Ecto neural progenitor cell (in vitro differentiated cells): ENCODE measurements at places on chromosomes 2 and 18.

DNA sequence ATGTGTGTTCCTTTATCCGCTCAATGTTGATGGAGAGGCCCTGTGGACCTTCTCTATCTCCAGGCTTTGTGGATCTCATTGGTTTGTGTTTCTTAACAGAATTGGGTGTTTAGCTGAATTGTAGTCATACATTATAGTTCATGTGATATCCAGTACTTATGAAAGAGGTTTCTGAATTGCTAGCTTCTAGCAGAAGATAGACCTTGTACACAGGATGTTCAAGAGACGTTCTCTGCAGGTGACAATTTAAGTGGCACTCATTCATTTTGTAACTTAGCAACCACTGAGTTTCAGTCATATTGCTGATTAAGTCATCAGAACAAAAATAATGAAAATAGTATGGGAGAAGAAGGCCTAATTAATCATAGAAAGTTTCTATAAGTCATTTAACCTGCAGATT, 279.2 kb downstream of the ALPK2 start:
- no peak for DNase-seq

- DNase-seq, result peak; percentile 6
These were observed 55.1 kb upstream of the SLC66A3 start for GRCh38 chr2:11100130-11100529.

- no peak for DNase-seq
These were observed 109.9 kb downstream of the SLC4A3 start for GRCh38 chr2:219737270-219737691.

DNA sequence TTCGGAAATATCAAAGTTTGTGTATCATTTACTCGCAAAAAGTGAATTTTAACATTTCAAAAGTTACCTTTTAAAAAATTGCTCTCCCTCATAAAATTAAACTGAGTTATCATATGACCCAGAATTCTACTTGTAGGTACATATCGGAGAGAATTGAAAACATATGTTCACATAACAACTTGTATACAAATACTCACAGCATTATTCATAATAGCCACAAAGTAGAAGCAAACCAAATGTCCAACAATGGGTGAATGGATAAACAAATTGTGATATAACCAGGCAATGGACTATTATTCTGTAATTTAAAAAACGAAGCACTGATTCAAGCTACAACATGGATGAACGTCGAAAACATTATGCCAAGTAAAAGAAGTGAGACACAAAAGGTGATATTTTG, 412.0 kb upstream of the TCF4 start:
- no peak for DNase-seq

GRCh38 chr2:227513113-227513512, 41.2 kb downstream of the AGFG1 start:
- DNase-seq, result no peak

GRCh38 chr18:74294526-74294925, 2.8 kb upstream of the CYB5A start:
- no peak for DNase-seq

- no peak for DNase-seq
These were observed 53.7 kb upstream of the AGAP1 start for GRCh38 chr2:235439959-235440662.

DNA sequence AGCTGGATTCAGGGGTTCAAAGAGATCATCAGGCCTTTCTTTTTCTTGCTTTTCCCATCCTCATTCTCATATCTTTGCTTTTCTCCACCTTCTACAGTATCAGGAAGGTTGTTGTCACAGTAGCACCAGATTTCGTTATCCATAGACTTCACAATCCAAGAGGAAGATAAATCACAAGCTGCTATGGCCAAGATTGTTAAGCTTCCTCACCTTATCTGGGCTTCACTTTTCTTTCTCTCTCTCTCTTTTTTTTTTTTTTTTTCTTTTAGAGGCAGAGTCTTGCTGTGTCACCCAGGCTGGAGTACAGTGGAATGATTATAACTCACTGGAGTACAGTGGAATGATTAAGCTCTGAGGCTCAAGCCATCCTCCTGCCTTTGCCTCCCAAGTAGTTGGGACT, 93.5 kb downstream of the TTC27 start:
- no peak for DNase-seq

DNA sequence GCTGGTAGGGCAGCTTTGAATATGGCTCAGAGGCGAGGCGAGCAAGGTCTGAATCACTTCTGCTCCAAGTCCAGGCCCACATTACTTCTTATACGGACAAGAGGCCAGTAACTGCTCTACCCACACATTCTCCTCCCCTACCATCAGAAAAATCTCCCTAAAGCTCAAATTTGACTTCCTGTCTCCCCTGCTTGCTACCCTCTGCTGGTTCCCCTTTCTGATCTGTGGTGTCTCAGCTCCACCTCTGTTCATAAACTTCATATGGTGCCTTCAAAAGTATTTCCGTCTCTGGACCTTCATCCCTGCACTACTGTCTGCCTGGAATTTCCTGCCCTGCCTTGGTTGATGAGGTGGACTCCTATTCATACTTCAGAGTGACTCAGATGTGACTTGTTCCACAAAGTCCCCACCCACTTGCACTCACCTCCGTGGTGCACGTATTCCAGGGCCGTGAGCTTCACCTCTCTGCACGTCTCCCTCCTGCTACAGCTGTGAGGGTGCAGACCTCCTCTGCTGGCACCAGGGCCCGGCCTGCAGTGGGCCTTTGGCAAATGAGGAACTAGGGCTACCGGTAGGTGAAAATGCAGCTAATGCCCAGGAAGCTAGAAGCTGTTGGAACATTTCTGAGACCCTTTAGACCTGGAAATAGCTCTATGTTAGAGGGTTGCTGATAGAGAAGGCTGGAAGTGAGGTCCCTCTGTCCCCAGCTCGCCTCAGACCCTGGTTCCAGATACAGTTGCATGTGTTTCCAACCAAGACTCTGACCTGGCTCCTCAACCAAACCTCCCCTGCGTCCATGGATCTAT, 24.6 kb upstream of the KCMF1 start:
- DNase-seq, result no peak

DNA sequence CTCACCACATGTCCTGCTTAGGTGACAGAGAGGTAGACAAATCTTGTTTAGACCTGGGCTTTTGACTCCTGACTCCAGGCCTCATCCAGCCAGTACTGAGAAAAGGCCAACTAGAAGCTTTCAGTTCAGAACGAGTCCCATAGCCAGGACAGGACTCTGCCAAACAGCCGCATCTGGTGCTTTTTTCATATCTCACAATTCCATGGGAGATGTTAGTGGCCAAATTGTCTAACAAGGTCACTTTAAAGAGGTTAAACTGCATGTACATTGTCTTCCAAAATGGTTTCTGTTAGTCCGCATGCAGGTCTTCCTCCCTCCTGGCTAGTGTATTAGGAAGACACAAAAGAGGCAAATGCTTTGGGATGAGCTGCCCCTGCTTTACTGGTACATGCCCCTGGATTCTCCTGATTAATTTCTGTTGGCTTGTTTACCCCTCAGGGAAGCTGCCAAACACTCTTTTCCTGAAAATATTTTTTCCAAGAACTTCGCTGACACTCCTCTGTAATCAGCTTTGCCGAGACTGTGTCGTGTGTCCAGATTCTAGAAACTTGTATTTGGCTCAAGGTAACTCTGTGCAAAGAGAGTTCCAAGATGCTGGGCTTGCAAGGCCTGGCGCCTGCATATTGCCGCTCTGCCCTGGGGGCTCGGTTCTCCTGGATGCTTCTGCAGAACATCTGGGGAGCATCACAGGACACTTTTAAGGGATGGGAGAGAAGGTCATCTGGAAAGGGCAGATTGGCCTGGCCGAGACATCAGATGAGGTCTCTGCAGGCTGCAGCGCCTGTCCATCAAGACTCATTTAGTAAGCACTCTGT, 209.2 kb upstream of the APCDD1 start:
- no peak for DNase-seq

DNA sequence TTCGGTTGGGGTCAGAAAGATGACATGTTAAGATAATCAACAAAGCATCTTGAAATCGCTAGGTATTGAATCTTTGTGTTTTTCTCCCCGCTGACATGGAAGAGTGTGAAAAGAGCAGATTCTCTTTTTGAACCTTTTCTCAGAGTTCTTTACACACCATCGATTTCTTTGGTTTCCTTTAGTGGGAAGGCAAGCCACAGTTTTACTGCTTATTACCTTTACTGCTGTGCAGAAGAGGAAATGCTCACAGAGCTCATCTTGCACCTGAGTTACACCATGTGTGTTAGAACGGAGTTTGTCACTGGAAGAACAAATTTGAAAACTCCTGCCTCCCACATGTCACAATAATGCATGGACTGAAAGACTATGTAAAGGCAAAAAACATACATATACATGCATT, 45.3 kb upstream of the PDK1 start:
- no peak for DNase-seq

DNA sequence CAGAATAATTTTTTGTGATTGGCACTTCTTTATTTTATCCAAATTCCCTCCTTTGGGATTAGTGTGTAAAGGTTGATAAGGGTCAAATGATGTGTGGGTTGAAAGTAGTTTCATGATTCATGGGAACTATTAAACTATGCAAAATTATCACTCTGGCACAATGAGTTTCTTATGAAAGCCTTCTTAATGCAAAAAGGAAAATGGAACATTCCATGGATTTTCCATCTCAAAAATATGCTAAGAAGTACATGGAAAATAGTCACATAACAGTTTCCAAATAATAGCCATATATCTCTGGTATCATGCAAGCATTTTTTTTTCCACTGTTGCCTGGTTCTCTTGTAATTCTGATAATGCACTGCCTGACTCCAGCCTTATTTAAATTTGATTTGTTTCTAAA, 639.7 kb downstream of the NR4A2 start:
- no peak for DNase-seq

DNA sequence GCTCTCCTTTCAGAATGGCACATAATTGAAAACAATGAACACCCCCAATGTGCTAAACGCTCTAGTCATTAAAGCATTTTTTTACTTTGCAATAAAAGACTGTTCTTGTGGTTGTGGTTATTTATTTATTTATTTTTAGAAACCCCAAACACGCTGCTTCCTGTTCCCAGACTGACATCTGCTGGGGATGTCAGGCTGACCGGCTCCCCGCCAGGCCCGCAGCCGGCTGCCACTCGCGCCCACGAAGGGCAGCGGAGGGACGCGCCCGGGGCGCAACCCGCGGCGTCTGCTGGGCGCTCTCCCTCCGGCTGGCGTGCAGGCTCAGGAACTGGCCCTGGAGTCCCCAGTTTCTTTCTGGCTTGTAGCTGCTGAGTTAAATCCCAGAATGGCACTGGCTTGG, 83.1 kb upstream of the SP3 start:
- DNase-seq, result no peak

- DNase-seq, result no peak
These were observed 327.6 kb downstream of the TDRD15 start for GRCh38 chr2:21451403-21451802.

DNA sequence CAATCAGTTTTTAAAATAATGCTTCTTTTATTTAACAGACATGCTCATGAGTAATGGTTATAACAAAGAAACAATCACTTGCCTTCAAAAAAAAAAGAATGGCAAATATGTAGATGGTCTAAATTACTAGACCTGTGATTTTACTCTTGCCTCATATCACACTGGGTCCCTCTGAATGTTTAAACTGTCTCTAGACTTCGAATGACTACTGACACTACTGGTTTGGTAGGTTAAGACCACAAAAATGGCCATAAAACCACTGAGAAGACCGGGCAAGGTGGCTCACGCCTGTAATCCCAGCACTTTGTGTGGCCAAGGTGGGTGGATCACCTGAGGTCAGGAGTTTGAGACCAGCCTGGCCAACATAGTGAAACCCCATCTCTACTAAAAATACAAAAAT, 5.1 kb upstream of the SELENOI start:
- DNase-seq, result no peak

GRCh38 chr2:242031481-242032019, 162.0 kb downstream of the RTP5 start:
- DNase-seq, result peak; percentile 31

- DNase-seq, result no peak
These were observed 275.8 kb upstream of the CRIM1 start for GRCh38 chr2:36079793-36080192.

GRCh38 chr2:120840795-120841487, 105.3 kb downstream of the GLI2 start:
- no peak for DNase-seq

DNA sequence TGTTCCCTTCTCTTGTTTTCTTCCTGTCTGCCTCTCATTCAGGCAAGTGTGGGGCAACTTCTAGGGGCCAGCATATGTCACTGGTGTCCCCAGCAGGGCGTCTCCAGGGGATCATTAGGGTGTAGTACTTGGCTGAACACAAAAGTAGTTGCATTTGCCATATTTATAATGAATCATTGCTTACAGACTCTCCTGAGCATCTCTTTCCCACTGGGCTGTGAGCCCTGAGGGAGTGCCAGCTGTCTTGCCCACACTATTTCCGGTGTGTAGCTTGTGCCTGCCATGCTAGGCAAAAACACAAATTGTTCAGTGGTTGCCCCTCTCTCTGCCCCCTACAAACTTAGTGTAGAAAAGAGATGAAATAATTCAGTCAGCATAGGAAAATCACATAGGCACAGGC, 40.8 kb upstream of the SCLY start:
- DNase-seq, result no peak

DNA sequence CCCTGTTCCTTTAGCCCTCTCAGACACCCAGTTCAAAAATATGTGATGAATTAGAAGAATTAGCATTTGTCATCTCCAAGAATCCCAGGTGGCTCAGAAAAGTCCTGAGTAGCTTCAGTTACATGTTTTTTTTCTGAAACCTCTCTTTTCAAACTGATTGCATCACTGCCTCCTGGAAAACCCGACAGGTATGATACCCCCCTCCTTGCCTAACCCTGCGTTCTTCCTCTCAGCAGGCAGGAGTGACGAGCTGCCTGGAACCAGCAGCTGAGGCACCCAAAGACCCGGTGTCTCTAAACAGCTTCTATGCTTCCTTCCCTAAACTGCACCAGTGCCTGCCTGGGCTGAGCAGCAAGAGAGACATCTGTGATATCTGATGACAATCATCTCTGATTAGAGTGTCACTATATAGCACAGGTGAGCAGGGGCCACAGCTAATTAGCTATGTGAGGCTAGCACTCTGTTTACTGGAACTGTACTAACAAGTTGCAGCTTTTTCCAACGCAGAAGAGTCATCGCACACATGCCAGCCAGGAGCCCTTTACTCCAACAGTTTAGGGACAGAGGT, 376.4 kb upstream of the ATP5MC3 start:
- DNase-seq, result no peak

- DNase-seq, result no peak
These were observed 15.8 kb downstream of the PMAIP1 start for GRCh38 chr18:59915606-59916005.

DNA sequence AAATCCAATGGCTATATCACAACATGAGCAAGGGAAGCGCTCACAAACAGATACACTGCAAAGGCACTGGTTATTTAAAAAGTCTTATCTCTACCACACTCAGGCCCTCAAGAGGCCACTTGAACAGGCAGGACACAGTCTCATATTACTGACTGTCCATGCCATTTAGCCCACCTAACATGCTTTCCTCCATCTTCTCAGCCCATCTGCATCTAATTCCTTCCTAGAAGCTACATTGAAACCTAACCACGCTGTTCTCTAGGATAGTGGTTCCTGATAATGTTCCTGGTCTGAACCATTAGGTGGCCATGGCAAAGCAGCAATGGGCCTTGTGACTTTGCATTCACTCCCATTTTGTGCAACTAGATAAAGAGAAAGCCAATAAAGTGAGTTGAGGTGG, 22.5 kb upstream of the NEB start:
- no peak for DNase-seq

GRCh38 chr2:164812378-164812777, 29.2 kb downstream of the COBLL1 start:
- DNase-seq, result no peak

GRCh38 chr2:11701751-11702301, 31.8 kb upstream of the NTSR2 start:
- DNase-seq, result no peak

GRCh38 chr2:239033801-239034560, 186.1 kb downstream of the TWIST2 start:
- no peak for DNase-seq

GRCh38 chr2:225920621-225921220, 521.2 kb downstream of the NYAP2 start:
- no peak for DNase-seq
